ENCODE measurements at places on chromosomes 7 and 10.

GRCh38 chr7:74182453-74183090, 8.4 kb downstream of the EIF4H start:
- DNase-seq = no peak

DNA sequence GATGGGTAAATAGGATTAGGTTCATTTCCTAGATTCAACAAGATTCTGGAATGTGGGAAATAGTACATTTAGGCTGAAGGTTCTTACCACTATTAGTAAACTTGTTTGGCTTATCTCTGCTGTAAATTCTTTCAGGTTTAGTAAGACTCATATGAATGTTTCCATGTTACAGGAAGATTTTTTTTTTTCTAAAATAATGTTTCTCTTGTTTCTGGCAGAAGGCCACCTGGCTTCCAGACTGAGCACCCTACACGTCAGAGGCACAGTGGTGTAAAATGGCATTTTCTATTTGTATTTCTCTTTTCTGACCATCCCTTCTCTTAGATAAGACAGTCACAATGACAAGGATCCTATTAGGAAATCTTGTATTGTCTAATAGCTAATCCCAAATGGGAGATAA, 22.7 kb upstream of the AASS start:
- DNase-seq = no peak

- no peak for DNase-seq
These were observed 31.3 kb upstream of the DAGLB start for GRCh38 chr7:6479067-6479466.

DNA sequence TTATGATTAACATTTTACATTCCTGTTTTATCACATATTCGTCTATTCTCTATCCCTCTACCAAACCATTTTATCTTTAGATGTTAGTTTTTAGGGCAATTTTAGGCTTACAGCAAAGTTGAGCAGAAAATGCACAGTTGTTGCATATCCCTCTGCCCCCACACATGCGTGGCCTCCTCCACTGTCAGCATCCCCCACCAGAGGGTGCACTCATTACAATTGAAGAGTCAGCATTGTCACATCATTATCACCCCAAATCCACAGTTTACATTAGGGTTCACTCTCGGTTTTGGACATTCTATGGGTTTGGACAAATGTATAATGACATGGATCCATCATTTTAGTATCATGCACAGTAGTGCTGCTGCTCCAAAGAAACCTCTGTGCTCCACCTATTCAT, 86.4 kb downstream of the WDR37 start:
- DNase-seq = no peak

GRCh38 chr7:151351027-151351426, 9.4 kb downstream of the NUB1 start:
- DNase-seq = no peak

- DNase-seq = no peak
These were observed 9.4 kb upstream of the KAT6B start for GRCh38 chr10:74816824-74817498.

GRCh38 chr7:102321351-102322201, 34.7 kb downstream of the SPDYE6 start:
- no peak for DNase-seq

GRCh38 chr7:30928254-30928872, 16.7 kb downstream of the AQP1 start:
- no peak for DNase-seq

DNA sequence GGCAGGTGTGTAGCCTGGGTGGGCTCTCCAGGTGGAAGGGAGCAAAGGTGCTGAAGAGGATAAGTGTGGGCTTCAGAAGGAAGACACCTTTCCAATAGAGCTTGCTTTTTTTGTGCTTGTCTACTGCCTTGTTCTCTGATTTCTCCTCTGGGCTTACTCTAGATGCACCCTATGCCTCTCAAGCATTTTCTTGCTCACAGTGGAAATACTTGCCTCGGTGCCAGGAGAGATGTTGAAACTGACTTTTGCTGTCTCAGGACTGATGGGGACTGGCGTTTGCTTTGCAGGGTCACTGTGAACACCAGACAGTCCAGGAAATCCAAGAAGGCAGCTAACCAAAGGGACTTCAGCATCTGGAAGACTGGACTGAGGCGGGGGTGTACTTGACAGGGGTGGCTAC, 187.9 kb downstream of the SNX10 start:
- DNase-seq = no peak

DNA sequence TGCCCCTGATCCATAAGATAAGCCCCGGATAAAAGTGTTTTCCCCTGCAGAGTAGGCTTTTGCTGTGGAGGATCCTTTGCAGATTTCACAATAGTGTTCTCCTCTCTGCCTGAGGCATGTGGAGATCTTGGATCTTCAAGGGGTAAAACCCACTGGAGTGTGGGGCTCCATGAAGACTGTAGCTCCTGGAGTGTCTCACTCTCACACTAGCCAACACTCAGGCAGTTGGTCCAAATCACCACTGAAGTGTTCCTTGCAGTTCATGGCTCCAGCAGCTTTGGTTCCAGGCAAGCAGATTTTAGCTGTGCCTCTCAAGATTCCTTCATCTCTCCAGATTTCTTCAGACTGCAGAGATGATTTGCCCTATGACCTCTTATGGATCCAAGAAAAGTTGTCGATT, 665.3 kb downstream of the TNS3 start:
- DNase-seq = no peak

- no peak for DNase-seq
These were observed 86.7 kb downstream of the GFRA1 start for GRCh38 chr10:116186273-116186672.

DNA sequence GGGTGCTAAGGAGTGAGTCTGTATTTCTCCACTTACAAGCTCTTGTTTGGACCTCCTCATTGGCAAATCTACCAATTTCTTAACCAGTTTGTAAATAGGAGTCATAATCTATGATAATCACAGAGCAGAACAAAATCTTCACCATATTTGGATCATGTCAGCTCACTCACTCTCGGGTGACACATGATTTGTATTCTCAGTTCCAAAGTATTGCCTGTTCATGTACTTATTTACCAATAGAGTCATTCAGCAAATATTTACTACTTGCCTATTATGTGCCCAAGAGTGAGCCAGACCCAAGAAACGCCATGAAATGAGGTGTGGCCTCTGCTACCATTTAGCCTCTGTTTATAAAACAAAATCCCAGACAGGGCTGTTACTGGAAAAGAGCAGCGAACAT, 114.8 kb downstream of the TSPAN12 start:
- DNase-seq = no peak

DNA sequence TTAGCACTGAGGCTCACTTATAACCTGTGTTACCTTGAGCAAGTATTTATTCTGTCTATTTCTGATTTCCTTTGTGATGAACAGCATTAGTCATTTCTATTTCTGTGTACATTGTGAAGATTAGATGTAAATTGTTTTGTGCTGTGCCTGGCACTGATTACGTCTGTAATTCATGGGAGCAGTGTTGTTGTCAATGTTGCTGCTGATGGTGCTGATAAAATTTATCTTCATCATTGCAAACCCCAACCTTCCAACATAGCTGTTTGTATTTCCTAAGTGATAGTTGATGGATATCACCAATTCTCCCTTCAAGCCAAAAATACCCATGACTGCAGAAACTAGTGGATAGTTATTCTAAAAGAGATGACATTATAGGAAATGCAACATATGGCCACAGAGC, 400.5 kb upstream of the GRM3 start:
- no peak for DNase-seq

DNA sequence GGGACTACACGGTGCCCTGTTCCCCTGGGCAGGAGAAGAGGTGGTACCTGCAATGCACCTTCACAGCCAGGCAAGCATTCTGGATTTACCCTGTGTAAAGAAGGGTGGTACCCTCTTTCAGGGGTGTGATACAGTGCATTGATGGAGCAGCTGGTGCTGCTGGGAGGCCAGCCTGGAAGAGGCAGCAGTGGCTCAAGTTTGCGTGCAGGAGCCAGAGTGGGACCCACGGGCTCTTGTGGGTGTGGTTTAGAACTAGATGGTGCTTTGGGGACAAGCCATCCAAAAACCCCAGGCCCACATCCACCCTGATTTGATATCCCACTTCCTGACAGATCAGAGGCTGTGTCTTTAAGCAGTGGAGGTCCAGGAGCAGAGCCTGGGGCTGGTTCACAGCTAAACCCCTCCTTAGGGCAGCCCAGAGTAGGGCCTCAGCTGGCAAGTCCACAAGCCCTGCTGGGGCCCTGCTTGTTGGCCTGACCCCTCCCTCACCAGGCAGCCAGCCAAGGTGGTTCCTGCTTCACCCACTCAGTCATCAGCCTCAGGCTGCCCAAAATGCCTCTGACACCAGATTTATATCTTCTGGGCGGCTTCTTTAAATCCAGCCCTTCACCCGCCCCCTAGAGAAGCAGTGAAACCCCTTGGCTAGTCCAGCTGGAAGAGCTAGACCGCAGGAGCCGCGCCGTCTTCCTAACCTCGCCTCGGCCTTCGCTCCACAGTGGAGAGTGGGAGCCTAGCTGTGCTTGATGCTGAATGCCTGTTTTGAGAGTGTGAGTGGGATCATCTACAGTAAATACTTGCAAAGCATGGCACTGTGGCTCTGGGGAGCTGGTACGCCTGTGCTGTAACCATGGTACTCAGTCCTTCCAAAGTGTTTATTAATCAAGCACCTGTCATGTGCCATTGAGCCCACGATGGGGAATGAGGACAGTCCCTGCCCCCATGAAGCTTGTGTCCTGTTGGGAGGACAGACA, 1.4 kb upstream of the ASIC3 start:
- no peak for DNase-seq

GRCh38 chr10:8066124-8066523, 11.6 kb downstream of the GATA3 start:
- no peak for DNase-seq
